MM.1S (cell line): ENCODE measurements at places on chromosomes 11 and 22.

DNA sequence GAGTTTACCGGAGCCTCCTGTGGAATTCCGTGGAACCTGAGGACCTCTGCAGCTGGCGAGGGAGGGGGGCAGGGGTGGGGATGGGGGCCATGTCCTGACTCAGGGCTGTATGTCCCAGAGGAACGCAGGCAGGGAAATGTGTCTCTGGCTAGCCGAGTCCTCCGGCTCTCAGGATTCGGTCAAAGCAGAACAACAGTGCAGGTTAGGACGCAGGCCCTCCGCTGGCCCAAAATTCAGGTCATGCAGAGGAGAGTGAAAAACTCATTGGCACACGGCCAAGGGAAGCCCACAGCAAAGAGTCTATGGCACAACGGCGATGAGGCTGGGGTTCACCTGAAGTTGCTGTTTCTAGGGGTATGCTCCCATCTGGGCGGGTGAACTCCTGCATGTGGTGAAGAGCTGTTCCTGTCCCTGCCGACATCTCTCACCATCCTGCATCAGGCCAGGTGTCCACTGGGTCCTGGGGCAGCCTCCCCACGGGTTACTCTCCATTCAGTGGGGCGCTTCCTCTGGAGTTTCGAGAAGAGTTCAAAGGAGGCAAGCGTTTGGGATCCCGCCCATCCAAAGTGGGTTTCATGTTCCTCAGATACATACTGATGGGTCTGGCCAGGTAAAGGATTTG lies 1055.3 kb downstream of the BRD1 start:
- H3K4me3 ChIP-seq, result no peak overlapping the region
- no peak overlapping the region for H3K27ac ChIP-seq
- H3K4me1 ChIP-seq, result 0 out of 2 replicates have a peak, but pooled peaks cover 5% of the 10 kb centered on the region
- H3K36me3 ChIP-seq, result no peaks in the 10 kb centered on the region
- DNase-seq, result no peak

GRCh38 chr11:84993386-84993785 lies 633.8 kb downstream of the DLG2 start:
- no peak overlapping the region for H3K4me3 ChIP-seq
- no peaks in the 10 kb centered on the region for H3K36me3 ChIP-seq
- peak; percentile 11 for DNase-seq

- H3K27ac ChIP-seq, result no peak overlapping the region
- no peaks in the 10 kb centered on the region; the same call in 1 of the 2 replicates for H3K36me3 ChIP-seq
- no peak overlapping the region for H3K4me3 ChIP-seq
Measured at GRCh38 chr11:111045407-111045803, 200.1 kb upstream of the POU2AF2 start.

DNA sequence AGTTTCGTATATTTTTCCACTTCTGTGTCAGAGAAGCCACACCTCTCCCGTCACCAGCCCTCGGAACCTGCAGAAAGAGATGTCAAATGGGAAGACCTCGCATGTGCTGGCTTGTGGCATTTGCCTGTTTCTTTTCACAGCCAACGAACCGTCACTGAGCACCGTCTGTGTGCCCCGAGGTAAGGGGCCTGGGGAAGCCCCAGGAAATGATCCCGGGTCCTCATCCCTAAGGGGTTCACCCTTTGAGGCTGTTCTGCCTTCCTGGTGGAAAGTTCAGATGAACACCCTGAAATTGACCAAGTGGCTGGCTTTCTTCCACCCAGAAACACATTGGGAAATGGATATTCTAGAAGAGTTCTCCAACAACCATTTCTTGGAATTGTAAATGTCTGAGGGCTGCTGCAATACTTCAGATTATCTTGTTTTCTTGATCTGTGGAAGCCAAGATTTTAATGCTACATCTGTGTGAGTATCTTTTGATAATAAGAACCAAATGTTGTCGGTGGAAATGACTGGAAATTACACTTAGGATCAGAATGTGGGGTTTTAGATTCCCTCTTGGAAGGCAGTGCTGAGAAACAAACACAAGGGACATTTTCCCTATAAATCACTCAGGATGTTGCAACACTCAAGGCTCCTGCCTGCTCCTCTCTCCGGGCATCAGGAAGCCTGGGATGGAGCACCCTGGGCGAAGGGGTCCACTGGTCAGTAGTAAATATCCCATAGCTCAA lies 37.6 kb downstream of the RIBC2 start:
- no peak overlapping the region for H3K27ac ChIP-seq
- H3K4me3 ChIP-seq, result no peak overlapping the region
- H3K36me3 ChIP-seq, result no peaks in the 10 kb centered on the region
- no peaks in the 10 kb centered on the region for H3K4me1 ChIP-seq
- peaks cover 96% of the 10 kb centered on the region for H3K27me3 ChIP-seq

GRCh38 chr11:78841456-78842060 lies 266.9 kb upstream of the NARS2 start:
- H3K4me3 ChIP-seq, result no peak overlapping the region
- no peaks in the 10 kb centered on the region for H3K27me3 ChIP-seq
- H3K36me3 ChIP-seq, result no peaks in the 10 kb centered on the region
- H3K27ac ChIP-seq, result no peak overlapping the region
- DNase-seq, result no peak

GRCh38 chr11:121367001-121367843 lies 74.7 kb downstream of the SC5D start:
- H3K36me3 ChIP-seq, result no peaks in the 10 kb centered on the region
- no peak overlapping the region for H3K27ac ChIP-seq
- DNase-seq, result peak; percentile 81

- no peaks in the 10 kb centered on the region for H3K36me3 ChIP-seq
- peak; percentile 7 for DNase-seq
- H3K27ac ChIP-seq, result no peak overlapping the region
- H3K4me3 ChIP-seq, result no peak overlapping the region
- H3K4me1 ChIP-seq, result no peaks in the 10 kb centered on the region
- no peaks in the 10 kb centered on the region for H3K27me3 ChIP-seq
Measured at GRCh38 chr11:37115963-37116362, 517.9 kb upstream of the RAG2 start.

- no peaks in the 10 kb centered on the region for H3K27me3 ChIP-seq
- no peak for DNase-seq
- H3K4me1 ChIP-seq, result no peaks in the 10 kb centered on the region
- no peak overlapping the region for H3K4me3 ChIP-seq
- no peaks in the 10 kb centered on the region for H3K36me3 ChIP-seq
Measured at GRCh38 chr11:95453616-95454171, 222.7 kb upstream of the SESN3 start.

DNA sequence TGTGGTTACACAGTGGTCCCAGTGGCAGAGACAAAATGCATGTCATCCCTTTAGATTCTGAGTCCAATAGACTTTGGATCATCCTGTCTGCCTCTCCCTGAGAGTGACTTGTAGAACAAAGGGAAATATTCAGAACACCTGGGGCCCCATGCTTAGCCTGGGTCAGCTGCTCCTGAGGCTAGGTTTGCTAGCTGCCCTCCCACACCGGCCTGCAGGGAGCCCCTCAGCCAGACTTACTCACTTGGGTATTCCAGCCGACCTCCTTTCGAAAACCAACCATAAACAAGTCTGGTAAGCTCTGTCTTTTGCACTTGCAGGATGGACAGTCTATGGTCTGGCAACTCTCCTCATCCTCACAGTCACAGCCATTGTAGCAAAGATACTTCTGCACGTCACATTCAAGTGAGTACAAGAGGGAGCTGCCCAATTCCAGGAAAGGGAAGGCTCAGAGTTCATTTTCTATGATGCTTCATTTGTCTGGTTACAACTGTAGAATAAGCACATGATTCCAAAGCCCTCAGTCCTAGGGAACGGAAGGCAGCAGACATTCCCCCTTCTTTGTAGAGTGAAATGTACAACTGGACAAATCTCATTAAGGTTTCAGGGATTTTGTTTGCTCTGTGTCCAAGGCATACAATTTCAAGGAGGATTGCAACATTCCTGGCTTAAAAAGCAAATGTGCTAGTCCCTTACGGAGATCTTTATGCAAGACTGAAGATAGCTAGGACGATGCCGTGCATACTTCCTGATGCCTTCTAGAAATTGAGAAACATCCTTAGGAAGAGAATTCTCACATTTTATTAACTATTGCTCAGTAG lies 65.5 kb upstream of the EMID1 start:
- no peaks in the 10 kb centered on the region for H3K36me3 ChIP-seq
- no peak overlapping the region for H3K27ac ChIP-seq
- H3K4me3 ChIP-seq, result no peak overlapping the region
- H3K4me1 ChIP-seq, result no peaks in the 10 kb centered on the region

DNA sequence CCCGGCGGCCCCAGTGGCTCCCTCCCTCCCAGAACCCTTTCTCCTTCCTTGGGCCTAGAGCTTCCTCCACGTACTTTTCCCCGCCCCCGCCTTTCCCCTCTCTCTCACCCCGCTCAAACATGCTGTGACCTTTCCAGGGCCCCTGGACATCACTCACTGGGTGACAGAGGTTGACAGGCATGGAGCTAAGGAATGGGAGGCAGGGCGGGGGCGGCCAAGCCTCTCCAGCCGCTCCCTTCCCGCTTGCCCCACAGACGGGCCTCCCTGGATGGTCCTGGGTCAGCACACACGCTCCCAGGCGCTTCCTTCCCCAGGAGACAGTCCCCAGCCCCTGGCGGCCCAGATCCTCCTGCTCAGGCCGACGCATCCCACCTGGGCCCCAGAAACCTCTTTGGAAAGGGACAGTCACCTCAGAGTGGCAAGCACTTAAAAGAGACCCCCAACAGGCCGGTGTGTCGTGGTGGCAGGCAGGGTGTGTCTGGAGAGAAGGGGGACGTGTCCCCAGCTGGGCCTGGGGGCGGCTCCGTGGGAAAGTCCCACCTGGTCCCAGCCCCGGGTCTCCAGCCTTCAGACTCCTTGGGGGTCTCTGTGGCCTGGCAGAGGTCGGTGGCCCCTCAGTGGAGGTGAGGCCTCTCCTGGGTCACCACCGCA lies 8.8 kb downstream of the H19 start:
- H3K36me3 ChIP-seq, result no peaks in the 10 kb centered on the region
- H3K27ac ChIP-seq, result no peak overlapping the region
- no peaks in the 10 kb centered on the region for H3K4me1 ChIP-seq

DNA sequence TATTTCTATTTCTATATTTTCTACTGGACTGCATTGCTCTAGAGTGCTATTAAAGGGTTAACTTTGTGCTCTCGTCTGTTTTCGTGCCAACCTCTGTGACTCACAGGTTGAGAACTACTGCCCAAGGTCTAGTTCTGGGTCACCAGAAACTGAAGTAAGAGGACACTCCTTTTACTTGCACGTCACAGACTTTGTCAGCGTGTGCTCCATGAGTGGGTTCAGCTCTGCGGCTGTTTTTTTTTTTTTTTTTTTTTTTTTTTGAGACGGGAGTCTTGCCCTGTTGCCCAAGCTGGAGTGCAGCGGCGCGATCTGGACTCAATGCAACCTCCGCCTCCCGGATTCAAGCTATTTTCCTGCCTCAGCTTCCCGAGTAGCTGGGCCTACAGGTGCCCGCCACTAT lies 49.8 kb downstream of the CLMP start:
- no peaks in the 10 kb centered on the region for H3K4me1 ChIP-seq
- no peaks in the 10 kb centered on the region for H3K36me3 ChIP-seq
- no peak overlapping the region for H3K27ac ChIP-seq
- H3K27me3 ChIP-seq, result no peaks in the 10 kb centered on the region
- no peak overlapping the region for H3K4me3 ChIP-seq

DNA sequence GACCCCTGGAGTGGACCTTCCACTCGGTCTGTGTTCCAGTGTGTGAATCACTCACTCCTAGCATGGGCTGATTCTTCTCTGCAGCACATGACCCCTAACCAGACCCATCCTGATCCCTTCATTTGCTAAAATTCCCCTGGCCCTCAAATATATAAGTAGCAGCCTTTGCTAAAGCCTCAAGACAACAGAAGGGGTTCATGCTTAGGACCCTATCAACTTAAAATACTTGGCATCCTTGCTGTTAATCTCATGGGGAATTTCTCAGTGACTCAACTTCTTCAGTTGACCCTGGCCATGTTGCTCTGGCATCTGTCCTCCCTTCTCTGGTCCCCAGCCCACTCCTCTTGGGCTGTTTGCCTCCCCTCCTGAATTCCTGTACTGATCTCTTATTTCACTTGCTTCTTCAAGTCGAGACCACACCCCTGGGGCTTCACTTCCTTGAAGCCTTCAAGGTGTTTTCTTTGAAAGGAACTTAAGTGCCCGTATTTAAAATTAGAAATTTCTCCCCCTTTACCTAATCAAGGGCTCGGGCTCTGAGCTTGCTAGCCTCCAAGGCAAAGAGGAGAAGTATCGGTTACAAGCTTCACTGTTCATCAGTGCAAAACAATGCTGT lies 23.6 kb downstream of the NNMT start:
- no peak overlapping the region for H3K27ac ChIP-seq
- DNase-seq, result peak; percentile 23
- H3K27me3 ChIP-seq, result no peaks in the 10 kb centered on the region
- H3K4me3 ChIP-seq, result no peak overlapping the region
- peaks cover 20% of the 10 kb centered on the region for H3K4me1 ChIP-seq

DNA sequence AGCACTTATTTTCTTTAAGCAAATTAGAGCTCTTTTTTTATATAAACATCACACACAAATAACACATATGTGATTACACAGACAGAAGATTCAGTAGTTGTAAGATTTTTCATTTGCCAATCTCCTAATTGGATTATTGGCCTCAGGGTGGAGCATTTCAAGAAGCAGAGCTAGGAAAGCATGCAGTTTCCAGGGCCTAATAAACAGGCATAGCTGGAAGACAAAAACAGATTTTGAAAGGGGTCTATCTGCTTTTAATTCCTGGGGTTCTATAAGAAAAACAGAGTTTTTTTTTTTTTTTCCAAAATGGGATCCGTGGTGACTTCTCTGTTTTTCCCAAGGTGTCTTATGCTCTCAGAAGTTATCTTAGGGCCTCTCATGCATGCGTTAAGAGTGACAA lies 7.6 kb upstream of the FOLR3 start:
- no peak overlapping the region for H3K27ac ChIP-seq
- no peaks in the 10 kb centered on the region for H3K4me1 ChIP-seq
- no peak overlapping the region for H3K4me3 ChIP-seq

DNA sequence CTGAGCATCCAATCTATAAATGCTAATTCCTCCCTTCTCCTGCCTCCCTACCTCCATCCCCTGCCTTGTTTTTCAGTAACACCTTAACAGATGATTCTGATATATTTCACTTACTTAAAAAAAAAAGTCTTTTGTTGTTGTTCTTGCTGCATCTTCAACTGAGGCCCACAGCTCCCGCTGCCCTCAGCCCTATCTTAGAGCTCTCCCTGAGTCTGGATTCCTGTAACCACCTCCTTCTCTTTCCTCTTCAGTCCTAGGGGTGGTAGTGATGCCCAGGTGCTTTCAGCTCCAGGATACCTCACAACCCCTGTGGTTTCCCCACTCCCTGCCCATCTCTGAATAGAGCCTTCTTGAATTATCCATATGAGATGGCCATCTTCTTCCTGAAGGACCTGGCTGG lies 3.7 kb upstream of the KCNE3 start:
- no peak overlapping the region for H3K4me3 ChIP-seq
- DNase-seq, result no peak
- no peaks in the 10 kb centered on the region for H3K36me3 ChIP-seq
- no peaks in the 10 kb centered on the region for H3K27me3 ChIP-seq
- no peaks in the 10 kb centered on the region; the same call in 1 of the 2 replicates for H3K4me1 ChIP-seq

- no peaks in the 10 kb centered on the region for H3K36me3 ChIP-seq
- H3K27ac ChIP-seq, result no peak overlapping the region
- peaks cover 6% of the 10 kb centered on the region; the same call in 1 of the 2 replicates for H3K4me1 ChIP-seq
- no peak for DNase-seq
- no peaks in the 10 kb centered on the region for H3K27me3 ChIP-seq
Measured at GRCh38 chr11:95459291-95460042, 228.5 kb upstream of the SESN3 start.
